ENCODE measurements at places on chromosomes 5 and 9.
A peak's percentile ranks its signal among the peaks of the same experiment; 100 is the strongest.

- DNase-seq, result no peak
Observed at GRCh38 chr9:7173139-7173538, 415.4 kb downstream of the KDM4C start.

GRCh38 chr5:116347657-116348056 lies 227.0 kb downstream of the SEMA6A start:
- no peak for DNase-seq

DNA sequence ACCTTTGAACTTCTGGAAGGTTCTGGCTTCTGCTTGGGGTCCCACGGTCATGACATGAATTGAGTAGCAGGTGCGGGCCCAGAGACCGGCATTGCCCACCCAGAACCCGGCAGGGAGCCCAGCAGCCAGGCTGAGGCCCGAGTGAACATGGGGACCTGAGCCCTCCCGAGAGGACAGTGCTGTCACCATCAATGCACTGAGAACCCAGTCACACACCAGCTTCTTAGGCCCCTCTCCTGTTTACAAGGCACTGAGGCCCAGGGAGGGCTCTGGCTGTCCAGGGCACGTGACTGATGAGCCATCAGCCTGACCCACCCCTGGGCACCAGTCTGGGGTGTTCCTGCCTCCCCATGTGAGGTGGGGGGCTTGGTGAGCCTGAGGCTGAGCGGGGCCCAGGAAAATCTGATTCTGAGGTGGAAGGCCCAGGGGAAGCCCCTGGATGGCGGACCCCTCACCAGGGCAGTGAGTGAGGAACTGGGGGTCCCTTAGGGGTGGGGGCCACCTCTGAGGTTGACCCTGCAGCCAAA lies 60.3 kb upstream of the RNU6ATAC start:
- DNase-seq, result no peak

GRCh38 chr5:81162501-81162900 lies 70.6 kb upstream of the CKMT2 start:
- no peak for DNase-seq

GRCh38 chr9:19033015-19033414 lies at the start of gene SAXO1:
Gene SAXO1 (minus strand): TSS chr9:19033209. CDS start chr9:19032908, 301 bp downstream.
- no peak for DNase-seq

DNA sequence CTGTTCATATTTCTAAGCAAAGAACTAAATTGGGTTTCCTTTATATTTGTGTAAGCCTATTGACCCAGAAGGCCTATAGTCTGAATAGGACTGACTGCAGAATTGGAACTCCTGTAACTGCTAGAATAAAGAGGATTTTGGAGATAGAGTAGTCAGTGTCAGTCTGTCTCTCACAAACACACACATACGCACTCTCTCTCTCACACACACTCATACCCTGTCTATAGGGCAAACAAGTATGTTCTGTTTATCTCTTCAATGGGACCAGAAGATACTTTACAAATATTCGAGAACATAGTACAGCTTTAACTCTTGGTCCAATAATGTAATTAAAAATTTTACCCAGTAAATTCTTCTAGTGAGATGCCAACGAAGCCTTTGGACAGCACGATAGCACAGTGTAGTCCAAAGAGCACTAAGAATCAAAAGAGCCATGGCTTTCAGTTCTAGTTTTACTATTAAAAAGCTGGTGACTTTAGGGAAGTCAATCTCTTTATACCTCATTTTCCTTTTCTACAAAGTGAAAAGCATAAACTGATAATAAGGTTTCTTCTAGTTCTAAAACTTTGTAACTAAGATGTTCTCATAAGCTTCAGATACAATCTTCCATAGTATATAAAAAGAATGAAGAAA lies 19.3 kb downstream of the ABHD17B start:
- DNase-seq, result no peak

DNA sequence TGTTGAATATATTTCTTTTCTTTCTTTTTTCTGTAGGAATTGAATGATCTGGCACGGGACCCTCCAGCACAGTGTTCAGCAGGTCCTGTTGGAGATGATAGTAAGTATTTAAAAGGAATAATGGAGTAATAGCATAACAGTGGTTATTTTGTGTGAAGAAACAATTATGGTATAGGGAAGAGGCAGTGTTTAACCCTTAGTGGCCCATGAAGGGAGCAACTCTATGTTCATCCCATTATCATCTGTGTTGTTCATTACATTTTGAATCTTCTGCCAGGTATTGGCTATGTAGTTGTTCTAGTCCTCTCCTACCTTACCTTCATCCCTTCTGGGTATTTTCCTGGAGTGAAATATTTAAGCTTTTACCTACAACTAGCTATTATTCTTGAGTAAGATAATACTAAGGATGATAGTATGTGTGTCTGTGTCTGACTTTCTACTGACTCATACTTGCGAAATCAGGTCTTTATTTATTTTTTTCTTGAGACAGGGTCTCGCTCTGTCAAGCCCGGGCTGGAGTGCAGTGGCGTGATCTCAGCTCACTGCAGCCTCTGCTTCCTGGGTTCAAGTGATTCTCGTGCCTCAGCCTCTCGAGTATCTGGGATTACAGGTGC lies 39.3 kb downstream of the UBE2D2 start:
- DNase-seq, result no peak

GRCh38 chr5:32542216-32543059 lies 42.9 kb upstream of the SUB1 start:
- DNase-seq, result no peak

DNA sequence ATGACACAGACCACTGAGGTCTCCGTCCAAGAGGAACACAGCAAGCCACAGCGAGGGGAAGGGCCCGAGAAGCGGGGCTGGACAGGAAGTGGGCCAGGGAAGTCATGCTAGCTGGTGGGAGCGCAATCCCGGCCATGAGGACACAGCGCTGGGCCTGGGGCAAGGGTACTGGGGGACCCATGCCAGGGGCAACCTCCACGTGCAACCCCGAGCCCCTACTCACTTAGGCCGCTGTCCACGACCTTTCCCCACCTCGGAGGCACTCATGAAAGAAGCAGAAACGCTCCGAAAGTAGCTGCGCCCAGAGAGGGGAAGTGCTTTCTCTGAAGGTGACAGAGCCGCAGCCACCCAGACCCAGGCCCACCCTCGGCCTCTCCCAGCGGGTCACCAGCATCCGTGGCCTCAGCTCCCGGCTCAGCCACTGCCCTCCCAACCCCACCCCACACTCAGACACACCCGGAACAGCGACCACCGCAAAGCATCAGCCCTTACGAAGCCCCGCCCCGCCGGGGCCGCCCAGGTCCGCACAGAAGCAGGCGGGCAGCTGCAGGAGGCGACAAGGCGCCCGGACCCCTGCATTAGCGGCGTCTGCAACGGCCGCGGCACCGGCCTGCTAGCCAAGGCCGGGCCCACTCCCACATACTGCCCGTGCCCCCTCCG lies 782 bp downstream of the BICD2 start:
- peak; percentile 31 for DNase-seq

- DNase-seq, result no peak
Observed at GRCh38 chr5:32307769-32308194, 5.0 kb downstream of the MTMR12 start.
